ENCODE measurements at places on chromosomes 12 and 14.

- no peak for DNase-seq
Observed at GRCh38 chr14:72675126-72675525, 218.8 kb downstream of the DPF3 start.

GRCh38 chr14:67186789-67187584 lies 2.3 kb upstream of the GARIN2 start:
- no peak for DNase-seq

DNA sequence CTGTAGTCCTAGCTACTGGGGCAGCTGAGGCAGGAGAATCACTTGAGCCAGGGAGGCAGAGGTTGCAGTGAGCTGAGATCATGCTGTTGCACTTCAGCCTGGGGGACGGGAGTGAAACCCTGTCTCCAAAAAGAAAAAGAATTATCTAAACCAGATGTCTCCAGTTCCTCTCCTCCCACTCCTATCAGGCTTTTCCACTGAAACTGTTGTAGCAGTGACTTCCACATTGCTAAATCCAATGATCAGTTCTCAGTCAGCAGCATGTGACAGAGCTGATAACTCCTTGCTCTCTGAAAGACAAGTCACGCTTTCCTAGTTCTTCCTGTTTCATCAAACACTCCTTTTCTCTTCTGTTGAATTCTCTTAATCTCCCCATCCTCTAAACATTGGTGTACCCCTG lies 8.6 kb downstream of the SLC38A6 start:
- DNase-seq = no peak

DNA sequence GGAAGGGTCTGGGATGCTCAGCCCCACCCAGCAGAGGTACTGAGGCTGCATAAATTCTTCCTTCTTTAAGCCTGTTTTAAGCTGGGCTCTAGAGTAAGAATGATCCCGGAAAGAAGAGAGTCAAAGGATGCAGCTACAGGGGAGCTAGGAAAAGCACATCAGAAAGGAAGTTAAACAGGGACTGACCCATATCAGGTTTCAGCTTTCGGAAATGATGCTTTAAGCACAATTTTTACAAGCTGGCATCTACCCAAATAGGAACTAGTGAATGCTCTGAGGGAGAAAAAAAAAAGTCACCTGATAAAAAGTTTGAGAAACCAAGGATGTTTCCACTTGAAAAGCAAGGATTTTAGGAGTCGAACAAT lies 22.0 kb downstream of the TSPAN8 start:
- no peak for DNase-seq

DNA sequence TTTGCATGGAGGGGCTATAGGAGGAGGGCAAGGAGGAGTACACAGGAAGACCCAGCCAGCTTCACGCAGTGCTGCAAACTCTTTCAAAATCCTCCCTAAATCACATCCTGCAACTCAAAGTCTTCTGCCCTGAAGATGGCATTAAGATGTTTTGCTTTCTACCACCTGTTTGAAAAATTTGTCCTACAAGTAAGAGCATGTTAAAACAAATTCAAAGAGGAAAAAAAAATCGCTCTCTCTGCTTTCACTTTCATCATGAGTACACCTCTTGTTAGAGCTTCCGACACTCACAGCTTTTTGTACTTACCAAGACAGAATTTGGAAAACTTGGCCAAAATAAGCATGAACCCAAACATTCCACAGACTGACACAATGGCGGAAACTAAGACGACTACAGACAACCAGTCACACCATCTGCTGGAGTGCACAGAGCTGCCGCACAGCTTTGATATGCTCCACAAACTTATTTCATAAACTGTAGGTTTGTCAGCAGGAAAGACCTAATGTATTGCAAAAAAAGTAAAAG lies 21.3 kb downstream of the GCH1 start:
- DNase-seq = no peak

GRCh38 chr12:106248846-106249371 lies 1.1 kb upstream of the CKAP4 start:
- DNase-seq = no peak

DNA sequence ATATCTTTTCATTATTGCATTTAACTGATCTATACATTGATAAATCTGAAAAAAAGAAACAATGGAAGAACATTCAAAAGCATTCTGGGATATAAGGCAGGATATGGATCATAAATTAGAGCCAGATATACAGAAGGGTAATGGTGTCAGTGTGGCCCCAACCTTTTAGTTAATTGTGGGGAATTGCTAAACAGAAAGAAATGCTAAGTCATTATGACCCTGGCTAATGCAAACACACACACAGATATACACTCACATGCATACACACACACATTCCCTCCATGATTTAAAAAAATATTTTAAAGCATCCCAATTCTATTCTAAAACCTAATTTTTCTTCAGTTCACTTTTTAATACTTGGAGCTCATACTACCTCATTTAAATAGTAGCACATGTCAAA lies 404.5 kb downstream of the BCAT1 start:
- no peak for DNase-seq

GRCh38 chr12:121893961-121894460 lies 5.4 kb downstream of the PSMD9 start:
- no peak for DNase-seq

DNA sequence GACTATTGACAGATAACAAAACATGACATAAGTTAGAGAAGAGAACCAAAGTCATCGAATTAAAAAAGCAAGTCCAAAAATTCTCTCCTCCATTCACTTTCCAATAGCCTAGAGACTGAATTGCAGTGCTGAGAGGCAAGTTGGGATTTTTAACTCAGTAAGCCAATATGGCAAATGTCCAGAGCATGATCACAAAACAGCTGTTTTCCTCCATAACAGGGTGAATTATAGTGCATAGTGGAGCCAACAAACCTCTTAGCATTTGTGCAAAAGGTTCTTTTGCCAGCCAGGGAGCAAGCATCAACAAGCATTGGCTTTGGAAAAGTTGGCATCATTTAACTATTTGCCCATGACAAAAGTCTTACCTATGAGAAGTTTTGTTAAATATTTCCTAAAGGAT lies 458.8 kb upstream of the NOVA1 start:
- no peak for DNase-seq

DNA sequence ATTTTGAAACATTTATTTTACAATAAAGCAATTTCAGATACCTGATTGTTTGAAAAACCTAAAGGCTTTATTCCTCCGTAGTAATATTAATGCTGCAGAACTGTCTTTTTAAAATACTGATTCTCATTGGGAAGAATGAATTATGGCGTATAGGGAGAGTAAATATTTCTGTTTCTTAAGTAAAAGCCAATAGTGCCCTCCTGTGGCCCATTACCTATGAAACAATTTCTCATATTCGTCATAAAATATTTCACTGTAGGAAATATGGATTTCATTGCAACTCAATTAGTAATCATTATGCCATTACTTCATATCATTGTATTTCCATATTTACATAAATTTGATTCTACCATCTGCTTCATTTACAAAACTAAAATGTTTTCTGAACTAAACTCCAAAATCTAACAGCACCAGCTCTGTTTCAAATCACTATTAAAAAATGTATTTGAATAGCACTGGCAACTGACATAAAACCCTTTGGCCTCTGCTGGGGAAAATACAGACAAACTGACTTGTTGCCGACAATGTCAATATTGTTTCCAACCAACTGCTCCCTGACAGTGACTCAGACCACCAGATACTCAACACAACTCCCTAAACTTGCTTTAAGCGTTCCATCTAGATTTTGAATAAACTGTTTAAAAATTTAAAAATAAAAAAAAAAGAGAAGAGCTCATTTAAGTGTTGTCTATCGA lies 290.3 kb downstream of the NAV3 start:
- DNase-seq = no peak

GRCh38 chr12:120858306-120859088 lies 45.7 kb downstream of the SPPL3 start:
- DNase-seq = no peak

DNA sequence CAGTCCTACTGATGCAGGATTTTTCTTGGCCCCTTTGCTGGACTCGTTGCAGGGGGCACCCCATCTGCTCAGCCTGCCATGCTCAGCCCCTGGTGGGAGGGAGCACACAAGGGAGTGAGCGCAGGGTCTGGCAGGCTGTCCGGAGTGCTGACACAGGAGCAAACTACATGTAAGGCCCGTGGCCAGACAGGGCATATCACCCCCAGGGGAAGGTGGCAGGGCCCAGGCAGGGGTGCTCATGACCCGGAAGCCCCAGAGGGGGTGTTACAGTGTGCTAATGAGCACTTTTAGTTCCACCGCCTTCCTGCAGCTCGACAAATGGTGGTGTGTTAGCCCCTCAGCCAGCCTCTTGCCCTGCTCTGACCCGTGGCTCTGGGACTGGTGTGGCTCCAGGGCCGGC lies 645.6 kb upstream of the TMEM132C start:
- peak; percentile 58 for DNase-seq

DNA sequence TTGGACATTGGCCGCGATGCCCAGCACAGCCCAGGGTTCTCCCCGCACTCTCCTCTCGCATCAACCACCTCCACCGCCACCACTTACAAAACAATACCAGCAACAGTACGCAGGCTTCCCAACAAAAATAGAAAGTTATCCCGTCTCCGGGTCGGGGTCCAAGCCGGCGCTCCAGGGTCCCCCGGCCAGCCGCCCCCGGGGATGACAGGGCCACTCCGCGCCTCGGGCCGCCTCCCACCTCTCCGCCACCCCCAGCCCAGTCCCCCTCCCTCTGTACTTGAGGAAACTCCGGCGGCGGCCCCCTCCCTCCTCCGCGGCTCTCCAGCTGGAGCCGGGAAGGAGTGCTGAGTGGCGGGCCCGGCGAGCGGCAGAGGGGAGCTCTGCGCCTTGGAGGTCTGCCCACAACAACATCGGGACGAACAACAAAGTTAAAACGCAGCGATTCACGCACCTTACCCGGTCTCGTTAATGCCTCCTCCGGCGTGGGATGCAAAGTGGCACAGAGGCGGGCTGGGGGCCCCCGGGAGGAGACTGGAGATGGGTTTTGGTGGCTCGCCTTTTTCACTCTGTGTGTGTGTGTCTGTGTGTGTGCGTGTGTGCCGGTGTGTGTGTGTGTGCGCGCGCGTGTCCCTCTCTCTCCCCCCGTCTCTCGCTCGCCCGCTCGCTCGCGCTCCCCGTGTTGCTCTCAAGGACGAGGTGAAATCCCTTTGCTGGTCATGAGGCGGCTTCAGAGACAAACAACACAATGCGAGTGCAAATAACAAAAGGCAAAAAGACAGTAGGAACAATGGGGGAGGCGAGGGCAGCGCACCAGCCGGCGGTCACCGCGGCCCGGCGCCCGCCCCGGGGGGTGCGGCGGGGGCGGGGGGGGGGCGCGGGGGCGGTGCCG lies 386.8 kb downstream of the BCAT1 start:
- DNase-seq = peak; percentile 84

GRCh38 chr14:59150990-59151389 lies 37.5 kb upstream of the DAAM1 start:
- DNase-seq = no peak

- DNase-seq = peak; percentile 85
Observed at GRCh38 chr12:53006810-53007309, 604 bp downstream of the EIF4B start.

DNA sequence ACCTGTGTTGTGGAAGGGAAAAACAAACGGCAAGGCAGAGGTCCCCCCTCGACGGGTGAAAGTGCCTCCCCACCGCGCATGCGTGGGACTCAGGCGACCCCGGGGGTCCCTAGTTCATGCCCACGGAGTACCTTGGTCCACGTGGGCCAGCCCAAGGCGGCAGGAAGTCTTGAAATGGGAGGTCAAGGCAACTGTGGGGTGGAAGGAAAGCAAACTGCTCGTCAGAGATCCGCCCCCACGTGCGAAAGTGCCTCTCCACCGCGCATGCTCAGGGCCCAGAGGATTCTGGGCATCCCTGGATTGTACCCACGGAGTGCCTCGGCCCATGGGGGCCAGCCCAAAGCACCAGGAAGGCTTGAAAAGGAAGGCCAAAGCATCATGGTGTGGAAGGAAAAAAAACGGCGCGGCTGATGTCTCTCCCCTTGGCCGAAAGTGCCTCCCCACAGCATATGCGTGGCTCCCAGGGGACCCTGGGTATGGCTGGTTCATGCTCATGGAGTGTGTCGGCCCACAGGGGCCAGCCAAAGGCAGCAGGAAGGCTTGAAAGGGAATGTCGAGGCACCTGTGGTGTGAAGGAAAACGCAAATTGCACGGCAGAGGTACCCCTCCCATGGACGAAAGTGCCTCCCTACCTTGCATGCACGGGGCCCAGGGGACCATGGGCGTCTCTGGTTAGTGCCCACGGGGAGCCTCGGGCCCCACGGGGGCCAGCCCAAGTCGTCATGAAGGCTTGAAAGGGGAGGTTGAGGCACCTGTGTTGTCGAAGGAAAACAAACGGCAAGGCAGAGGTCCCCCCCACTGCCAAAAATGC lies 369.7 kb downstream of the ALG10 start:
- DNase-seq = peak; percentile 55

- no peak for DNase-seq
Observed at GRCh38 chr14:88023658-88024187, 18.8 kb downstream of the GPR65 start.

DNA sequence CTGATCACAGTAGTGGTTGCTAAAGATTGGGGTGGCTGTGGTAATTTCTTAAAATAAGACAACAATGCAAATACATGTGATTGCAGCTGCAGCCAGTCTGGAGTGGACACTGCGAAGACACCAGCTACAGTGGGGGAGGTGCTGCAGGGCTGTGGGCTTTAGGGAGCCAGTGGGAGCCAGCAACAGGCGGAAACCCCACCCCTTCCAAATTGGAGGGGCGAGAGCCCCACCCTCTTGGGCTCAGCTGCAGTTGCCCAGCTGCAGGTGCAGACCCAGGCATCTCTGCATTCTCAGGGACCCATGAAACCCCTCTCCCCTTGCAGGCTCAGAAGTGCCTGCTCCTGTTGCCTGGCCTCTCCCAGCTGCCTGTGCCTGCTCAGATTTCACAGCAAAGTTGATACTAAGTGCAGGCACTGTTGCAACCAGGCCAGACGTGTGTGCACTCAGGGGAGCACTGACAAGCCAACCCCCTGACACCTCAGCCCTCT lies 104.8 kb downstream of the MYF5 start:
- DNase-seq = no peak

DNA sequence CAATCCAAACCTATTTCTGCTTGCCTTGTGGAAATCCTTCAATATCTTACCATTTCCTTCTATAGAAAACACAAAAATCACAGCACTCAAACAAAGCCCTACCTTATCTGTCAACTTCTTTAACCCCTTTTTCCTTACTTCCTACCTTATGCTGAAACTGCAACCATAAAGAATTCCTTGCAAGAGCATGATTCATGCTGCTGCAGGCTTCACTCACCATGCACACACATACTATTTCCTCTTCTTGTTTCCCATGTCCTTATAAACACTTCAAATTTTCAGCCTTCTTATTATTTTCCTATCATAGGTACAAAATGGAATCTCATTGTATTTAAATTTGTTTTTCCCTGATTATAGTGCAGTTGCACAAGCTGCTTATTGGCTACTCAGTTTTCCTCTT lies 23.3 kb downstream of the LMNTD1 start:
- no peak for DNase-seq
